NCI-H1417 treated with DMSO at 0.1 percent for 48 hours (cell line): ENCODE measurements at places on chromosomes 16 and 17.

DNA sequence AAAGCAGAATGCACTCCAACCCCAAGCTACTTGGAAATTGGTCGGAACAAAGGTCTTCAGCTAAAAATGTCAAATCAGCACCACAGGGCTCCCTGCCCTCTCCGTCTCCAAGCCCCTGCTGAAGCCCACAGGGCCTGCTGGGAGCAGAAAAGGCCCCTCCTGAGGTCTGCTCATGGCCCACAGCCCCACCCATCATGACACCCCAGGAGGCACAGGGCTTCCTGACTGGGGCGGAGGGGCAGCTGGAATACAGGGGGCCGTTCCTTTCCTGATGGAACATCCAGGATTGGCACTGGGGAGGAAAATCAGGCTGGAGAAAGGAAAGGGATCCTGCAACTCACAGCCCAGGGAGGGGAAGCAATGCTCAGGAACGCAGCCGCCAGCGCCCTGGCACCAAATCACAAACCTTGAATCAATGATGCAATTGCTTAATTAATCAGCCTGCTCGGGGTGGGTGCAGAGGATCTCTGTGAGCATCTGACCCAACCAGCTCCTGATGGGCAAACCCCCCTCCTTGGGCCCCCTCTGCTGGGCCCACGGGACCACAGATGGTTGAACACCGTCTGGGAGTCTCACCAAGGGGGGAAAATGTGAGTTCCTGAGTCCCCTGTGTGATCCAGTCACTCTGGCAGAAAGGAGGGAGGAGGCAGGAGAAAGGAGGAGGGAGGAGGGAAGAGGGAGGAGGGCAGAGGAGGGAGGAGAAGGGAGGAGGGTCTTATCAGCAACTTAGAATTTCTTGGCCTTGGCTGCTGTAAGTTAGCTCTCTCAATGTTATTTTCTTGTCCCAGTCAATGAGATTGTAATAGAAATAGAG lies 155.5 kb downstream of the ZNF423 start:
- DNase-seq, result no peak

GRCh38 chr17:32142857-32143526 lies 690 bp downstream of the RHOT1 start:
- DNase-seq, result no peak

DNA sequence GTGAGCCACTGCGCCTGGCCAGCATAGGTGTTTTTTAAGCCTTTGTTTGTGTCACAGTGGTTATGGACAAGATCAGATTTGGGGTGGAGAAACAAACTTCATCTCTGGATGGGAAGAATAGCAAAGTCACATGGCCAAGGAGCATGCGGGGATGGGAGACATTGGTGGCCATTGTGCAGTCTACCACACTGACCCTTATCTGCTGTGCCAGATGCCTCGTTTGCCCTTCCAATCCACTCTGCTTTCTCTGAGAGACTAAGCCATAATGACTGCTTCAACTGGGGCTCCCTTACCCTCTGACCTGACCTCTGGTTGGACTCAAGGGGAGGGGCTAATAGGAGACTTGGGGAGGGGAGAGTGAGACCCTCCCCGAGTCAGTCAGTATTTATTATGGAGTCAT lies 166.8 kb downstream of the PRKCB start:
- DNase-seq, result no peak

GRCh38 chr17:45361976-45362375 lies 45.2 kb upstream of the MAP3K14 start:
- no peak for DNase-seq

DNA sequence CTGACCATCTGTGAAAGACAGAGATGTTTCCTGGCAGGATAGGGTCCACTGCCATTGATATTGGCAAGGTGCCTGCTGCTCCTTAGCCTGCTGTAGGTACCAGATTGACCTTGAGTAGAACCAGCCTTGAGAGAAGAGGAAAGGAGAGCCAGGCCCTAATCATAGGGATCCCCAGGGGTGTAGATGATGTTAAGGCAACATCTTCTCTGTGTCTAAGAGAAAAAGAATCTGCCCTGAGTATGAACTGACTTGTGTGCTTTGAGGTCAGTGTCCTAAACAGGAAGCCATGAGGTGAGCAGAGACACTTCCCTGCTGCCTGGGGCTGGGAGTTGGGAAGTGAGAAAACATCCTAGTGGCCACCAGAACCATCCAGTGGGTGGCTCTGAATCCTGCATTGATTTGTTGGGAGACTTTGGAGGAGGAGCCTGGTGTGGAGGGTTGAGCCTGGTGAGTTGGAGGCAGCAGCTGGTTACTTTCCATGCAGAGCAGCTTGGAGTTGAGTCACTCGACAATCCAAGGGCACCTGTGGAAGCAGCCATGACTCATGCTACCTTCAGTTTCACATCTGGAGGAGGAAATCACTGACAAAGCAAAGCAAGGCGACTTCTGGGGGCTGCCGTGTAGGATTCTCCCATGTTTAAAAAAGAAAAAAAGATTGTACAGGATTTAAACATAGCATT lies 47.8 kb downstream of the BMERB1 start:
- no peak for DNase-seq

GRCh38 chr17:66865151-66865550 lies 30.2 kb downstream of the CACNG5 start:
- DNase-seq, result no peak

- DNase-seq, result no peak
These were observed 18.3 kb upstream of the WFIKKN2 start for GRCh38 chr17:50816771-50817751.

- DNase-seq, result no peak
These were observed 8.7 kb downstream of the RAP1GAP2 start for GRCh38 chr17:2804912-2805311.

- no peak for DNase-seq
These were observed 774.0 kb upstream of the RBFOX1 start for GRCh38 chr16:6558661-6559060.
